Fibroblast of skin of left biceps (primary cell): ENCODE measurements at places on chromosomes 3 and 15.

DNA sequence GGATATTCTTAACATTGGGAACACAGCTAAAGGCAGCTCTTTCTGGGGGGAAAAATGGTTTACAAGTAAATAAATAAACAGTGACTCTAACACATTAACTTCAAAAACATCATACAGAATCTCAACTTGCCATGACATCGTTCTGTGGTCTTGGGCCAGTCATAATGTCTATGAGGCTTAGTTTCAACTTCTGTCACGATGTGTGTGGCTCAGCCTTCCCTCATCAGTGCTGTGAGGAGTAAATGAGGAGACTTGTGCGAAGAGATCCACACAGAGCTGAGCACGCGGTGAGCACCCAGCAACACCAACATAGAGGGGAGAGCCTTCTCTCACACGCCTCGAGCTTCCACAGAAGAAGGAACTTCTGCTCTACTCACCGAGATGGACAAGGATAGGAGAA is 49.0 kb downstream of the DZIP1L start:
- no peak for DNase-seq

- DNase-seq = no peak
Observed at GRCh38 chr15:34608517-34608916, 25.1 kb upstream of the GOLGA8B start.

DNA sequence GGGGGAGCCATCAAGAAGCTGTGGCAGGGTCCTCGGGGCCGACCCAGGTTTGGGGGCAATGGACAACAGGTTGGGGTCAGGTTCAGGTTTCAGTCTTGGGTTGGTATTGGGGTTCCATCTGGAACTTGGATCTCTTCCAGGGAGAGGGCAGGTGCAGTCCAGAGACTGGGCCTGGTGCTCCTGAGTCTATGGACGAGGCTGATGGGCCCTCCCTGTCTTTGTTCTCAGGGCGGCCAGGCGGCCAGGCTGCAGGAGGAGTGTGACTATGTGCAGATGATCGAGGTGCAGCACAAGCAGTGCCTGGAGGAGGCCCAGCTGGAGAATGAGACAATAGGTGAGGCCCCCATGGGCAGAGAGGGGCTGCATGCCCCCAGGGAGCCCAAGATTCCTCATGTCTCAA is 11.1 kb downstream of the VIPR1 start:
- no peak for DNase-seq

- no peak for DNase-seq
Observed at GRCh38 chr3:36663666-36664291, 100.6 kb downstream of the DCLK3 start.

GRCh38 chr15:68337826-68338225 is 60.3 kb downstream of the FEM1B start:
- no peak for DNase-seq

GRCh38 chr15:96888764-96889163 is 558.3 kb downstream of the NR2F2 start:
- DNase-seq = no peak

DNA sequence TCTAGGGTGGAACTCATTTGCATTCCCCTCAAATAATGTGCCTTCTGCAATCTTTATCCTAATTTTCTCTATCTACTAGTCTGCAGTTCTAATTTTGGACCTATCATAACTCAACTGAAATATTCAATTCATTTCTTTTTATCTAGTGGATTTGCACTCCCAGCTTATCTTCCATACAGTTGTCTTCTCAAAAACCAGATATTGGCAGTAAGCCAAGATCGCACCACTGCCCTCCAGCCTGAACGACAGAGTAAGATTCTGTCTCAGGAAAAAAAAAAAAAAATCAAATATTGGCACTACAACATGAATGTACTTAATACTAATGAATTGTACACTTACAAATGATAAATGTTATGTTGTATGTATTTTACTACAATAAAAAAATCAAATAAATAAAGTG is 18.0 kb upstream of the CHMP2B start:
- DNase-seq = no peak

GRCh38 chr15:52030010-52030409 is 11.0 kb downstream of the MAPK6 start:
- no peak for DNase-seq

DNA sequence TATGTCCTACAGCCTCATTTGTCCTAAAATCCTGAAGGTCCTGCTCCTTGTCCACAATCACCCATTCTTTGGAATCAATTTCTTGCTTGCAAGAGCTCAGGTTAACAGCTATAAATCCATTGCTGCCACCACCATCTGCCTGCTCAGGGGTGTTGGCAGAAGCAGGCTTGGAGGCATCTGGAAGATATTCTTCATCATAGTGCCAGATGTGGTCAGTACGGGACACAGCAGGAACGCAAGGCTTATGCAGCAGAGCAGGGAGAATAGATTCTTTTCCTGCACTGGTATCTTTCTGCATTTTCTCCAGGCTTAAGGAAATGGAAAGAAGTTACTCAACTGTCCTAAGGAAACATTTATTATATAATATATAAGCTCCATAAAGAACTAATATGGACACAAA is 38.5 kb upstream of the CDAN1 start:
- DNase-seq = no peak

DNA sequence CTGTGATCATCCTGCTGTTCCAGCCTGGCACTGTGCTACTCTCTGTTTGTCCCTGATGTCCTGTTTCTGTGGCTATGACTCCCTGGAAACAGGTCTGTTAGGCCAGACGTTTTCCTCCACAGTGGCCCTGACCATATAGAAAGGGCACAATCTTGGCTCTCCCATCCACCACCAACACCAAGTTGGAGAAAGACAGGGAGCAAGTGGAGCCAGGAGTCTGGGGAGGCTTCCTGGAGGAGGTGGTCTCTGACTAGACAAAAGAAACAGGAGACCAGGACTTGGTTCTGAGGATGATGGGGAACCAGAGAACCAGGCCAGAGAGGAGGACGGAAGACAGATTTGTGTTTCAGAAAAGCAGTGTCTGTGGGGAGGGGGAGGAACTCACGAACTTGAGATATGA is 49.2 kb upstream of the SMAD6 start:
- DNase-seq = no peak

DNA sequence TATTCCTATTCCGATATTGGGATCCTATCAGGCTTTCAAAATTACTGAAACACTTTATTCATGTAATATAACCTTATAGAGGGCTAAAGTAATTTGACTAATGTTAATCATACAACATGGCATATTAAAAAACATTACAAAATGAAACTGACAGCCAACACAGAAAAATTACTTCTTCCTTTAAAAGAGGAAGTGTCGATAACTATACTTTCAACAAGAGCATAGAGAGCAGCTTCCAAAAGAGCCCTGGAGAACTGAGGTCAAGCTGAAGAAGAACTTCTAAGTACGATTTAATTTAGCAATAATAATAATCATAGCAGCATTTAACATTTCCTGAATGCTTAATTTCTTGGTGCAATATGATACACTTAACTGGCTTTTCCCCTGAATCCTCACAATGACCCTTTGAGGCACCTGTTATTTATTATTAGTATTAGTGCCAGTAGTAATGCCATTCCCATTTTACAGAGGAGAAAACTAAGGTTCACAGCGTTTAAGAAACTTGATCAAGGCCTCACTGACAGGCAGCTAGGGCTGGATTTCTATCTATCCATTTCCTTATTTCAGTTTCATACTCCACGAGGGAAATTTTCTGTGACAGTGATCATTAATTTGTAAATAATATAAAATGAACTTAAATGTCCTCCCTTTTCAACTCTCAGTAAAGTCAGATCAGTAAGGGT is 181.6 kb downstream of the CFAP20DC start:
- DNase-seq = no peak

DNA sequence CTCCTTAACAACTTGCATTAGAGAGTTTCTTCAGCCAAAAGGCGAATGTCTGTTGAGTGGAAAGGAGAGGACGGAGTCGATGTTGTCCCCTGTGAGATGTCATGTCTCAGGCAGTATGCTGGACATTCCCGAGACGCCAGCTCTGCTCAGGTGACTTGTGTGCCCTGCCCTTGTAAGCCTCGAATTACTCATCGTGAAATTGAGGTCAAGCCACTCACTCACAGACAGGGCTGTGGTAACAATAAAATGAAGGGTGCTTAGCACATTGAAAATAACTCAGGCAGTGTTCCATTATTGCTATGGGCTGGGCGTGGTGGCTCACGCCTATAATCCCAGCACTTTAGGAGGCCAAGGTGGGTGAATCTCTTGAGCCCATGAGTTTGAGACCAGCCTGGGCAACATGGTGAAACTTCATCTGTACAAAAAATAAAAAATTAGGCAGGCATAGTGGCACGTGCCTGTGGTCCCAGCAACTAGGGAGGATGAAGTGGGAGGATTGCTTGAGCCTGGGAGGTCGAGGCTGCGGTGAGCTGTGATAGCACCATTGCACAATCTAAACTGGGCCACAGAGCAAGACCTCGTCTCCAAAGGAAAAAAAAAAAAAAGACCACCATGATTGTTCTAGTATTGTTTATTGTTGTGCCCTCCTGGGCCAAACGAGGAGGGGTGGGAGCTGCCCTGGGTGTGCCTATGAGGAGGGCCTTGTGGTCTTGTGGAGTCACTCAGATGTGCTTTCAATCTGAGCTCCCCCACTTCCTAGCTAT is 214.4 kb downstream of the THSD4 start:
- no peak for DNase-seq

GRCh38 chr3:172061724-172062184 is 22.4 kb downstream of the FNDC3B start:
- DNase-seq = no peak

- DNase-seq = no peak
Observed at GRCh38 chr3:20028905-20029331, 11.3 kb upstream of the KAT2B start.

- DNase-seq = no peak
Observed at GRCh38 chr3:197798863-197799262, 7.8 kb downstream of the LRCH3 start.

DNA sequence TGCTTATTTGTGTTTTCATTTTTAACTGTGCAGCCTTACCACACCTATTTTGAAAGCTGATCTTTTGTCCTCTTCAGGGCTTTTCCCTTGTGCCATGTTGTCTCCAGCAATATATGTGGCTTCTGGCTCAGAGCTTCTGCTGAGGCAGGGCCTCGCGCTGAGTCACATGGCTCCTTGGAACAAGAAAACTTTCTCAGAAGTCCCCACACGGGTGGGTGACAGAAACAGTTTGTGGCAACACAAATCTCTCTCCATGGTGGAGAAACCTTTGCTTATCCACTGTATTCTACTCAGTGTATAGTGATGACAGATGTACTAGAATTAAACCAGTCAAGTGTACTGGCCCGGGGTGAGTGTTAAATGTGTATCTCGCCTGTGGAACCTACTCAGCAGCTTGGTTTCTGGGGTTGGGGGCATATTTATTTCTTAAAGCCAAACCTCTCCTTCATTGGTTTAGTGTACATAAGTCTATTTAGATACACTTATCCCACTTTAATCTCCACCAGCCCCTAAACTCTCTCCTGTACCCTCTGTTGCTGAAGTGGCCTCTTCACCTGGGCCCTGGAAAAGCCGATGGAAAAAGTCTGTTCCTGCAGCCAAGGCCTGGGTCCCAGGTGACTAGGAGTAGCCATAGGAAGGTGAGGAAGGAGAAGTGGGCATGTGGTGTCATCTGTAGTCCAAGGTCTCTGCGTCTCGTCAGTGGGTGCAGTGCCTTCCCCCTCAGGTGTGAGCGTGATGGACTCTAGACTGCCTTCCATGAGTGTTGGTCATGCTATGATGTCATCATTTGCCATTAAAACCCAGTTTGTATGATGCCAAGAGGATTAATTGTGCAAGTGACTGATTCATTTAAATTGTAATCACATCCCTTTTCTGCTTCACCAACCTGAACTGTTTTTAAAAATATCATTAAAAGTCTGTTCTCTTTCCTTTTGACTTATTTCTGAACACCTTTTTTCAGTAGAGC is 3.2 kb upstream of the FBXL22 start:
- no peak for DNase-seq

- no peak for DNase-seq
Observed at GRCh38 chr3:169394316-169394715, 269.2 kb downstream of the MECOM start.

- no peak for DNase-seq
Observed at GRCh38 chr3:103968131-103968530, 1398.6 kb upstream of the ALCAM start.

- DNase-seq = no peak
Observed at GRCh38 chr15:75532413-75533250, 46.5 kb downstream of the PTPN9 start.

DNA sequence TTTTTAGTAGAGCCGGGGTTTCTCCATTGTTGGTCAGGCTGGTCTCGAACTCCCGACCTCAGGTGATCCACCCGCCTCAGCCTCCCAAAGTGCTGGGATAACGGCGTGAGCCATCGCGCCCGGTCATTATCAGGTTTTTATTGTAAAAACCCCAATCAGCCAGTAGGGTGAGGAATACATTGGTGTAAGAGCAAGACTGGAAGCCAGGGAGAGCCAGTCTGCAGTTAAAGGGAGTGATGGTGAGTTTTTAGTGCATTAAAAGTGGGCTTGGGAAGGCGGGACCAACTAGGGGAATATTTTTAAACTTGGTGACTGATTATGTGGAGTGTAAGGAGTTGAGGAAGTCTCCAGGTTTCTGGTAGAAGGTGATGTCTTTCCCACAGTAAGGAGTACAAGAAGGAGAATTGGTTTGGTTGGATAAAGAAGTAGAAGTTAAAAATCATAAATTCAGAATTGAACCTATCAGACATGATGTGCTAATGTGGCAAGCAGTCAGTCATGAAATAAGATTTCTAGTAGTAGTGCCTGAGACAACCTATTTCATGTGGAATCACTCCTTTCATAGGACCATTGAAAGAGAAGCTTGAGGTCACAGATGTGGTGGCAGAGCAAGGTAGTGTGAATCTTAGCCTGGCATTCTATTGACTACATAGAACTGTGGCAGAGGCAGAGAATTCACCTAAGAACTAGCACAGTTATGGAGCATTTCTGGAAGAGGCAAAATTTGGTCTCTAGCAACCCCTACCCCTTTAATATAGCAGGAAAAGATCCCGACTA is 2.4 kb upstream of the DCBLD2 start:
- no peak for DNase-seq

DNA sequence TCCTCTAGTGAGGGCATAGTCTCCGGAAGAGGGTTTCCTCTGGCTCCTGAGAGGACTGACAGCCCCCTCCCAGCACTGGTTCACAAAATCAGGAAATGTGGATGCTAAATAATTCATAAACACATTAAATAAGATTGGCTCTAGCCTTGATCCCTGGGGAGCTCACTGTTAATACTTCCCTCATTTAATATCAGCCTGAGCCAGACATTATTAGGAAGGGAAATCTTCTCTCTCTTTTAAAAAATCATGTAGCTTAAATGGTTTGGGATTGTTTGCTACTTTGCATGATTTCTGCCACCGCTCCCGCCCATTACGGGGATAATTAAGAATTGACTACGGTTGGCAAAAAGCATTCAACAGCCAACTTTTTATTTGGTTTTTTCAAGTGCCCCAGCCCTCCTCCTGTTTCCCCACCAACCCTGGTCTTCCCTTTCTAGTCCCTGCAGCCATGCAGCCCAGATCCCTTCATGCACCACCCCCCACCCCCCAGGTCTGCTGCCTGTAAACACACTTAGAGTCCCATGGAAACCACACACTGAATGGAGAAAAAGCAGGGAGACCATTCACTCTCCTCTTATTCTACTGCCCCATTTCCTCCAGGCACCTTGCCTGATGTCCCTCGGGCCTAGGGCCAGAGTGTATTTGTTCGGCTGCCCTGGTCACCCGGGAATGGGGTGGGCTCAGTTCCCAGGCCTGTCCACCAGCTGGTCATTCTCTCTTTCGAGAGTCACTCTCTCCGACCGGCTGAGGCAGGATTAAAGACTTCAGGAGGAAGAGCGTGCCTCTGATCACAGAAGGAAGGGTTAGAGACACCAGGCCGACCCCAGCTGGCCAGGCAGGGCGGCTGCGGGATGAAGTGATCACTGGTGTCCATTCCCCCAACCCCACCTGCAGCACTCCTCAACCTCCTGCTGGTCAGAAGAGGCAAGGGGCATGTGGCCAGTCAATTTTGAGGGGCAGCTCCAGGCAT is 45.1 kb downstream of the SEMA5B start:
- DNase-seq = no peak
